ENCODE measurements at places on chromosomes 5 and 9. TPM values are rescaled to one million over a fixed set of nuclear protein-coding genes. Genes with fewer than 3 reads are reported as not detected.

ZNF462 gene
- not detected for polyA plus RNA-seq

DNA sequence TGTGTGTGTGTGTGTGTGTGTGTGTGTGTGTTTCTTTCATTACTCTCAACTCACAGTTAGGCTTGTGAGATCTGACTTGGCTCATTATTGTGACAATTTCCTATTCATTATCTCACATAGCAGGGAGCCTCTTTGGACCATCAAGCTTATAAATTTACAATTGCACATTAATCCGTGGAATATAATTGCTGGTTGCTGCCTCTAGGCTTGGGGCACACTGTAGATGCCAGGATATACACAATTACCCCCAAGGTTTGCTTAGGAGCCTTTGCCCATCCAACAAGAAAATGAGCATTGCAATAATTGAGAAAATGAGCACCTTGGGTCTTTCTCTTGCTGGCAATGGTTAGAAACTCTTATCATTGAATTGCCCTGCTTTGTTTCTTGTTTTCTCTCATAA is 161.6 kb upstream of the DMRTA1 start:
- no peak overlapping the region for H3K27ac ChIP-seq
- H3K27me3 ChIP-seq = no peaks in the 10 kb centered on the region
- H3K4me3 ChIP-seq = no peak overlapping the region
- no peaks in the 10 kb centered on the region for H3K36me3 ChIP-seq
- DNase-seq = no peak
- no peaks in the 10 kb centered on the region for H3K4me1 ChIP-seq

SH3TC2 gene
- polyA plus RNA-seq = 0.01 TPM

PCDHA1 gene
- polyA plus RNA-seq = not detected

INSYN2B gene
- polyA plus RNA-seq = not detected

PRR16 gene
- polyA plus RNA-seq = 0.56 TPM

DNA sequence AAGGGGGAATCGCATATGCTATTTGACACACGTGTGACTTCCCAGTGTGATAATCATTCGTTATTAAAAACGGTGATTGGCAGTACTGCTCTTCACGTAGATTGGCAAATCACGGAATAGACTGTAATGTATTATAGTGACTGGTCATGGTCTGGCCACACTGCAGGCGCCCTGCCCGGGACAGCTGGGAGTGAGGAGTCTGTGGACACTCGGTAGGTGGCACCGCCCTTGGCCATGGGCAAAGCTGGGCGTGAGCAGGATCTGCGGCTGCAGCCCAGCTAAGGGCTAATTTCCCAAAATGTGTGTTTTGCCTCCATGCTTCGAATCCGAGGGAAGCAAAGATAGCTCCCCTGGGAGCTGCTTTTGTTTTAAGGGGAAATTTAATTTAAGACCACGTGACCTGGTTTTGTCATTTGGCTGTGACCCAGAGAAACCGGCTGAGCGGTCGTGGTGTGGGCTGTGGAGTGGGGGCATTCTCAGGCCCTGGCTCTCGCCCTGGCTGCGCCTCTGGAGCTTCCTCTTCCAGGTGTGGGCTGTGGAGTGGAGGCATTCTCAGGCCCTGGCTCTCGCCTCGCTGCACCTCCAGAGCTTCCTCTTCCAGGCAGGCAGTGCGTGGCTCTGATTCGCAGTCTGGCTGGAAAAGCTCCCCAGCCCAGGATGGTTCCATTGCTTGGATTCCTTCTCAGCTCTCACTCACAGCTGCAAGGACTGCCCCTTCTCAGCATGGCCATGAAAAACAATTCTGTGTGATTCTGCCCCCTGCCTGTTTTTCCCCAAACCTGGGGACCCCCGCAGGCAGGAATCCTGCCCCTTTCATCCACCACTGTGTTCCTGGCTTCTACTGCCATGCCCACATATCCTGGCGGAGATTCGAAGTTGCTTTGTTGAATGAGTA is 131.1 kb downstream of the OLFM1 start:
- DNase-seq = no peak
- peaks cover 12% of the 10 kb centered on the region for H3K27me3 ChIP-seq

DNA sequence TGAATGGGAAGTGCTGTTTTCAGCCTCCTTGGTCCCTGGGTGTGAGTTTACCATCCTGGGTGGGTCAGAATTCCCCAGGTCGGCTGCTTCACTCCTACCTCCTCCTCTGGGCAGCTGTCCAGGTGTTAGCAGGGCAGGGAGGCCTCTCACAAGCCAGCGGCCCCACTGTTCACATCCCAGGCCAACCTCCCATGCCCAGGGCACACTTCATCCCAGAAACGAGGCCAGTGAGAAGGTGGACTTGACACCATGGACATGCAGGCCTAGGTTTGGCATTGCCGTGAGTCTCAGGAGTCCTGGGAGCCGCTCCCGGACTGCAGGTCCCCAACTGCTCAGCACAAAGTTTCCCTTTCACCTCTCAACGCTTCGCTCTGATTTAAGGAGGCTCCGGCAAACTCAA is 229.6 kb upstream of the IRX2 start:
- no peaks in the 10 kb centered on the region for H3K36me3 ChIP-seq
- H3K27me3 ChIP-seq = no peaks in the 10 kb centered on the region
- DNase-seq = no peak
- H3K4me1 ChIP-seq = no peaks in the 10 kb centered on the region
- H3K4me3 ChIP-seq = no peak overlapping the region
- H3K27ac ChIP-seq = no peak overlapping the region

NR5A1 gene
- not detected for polyA plus RNA-seq

HTR4 gene
- polyA plus RNA-seq = not detected

DNA sequence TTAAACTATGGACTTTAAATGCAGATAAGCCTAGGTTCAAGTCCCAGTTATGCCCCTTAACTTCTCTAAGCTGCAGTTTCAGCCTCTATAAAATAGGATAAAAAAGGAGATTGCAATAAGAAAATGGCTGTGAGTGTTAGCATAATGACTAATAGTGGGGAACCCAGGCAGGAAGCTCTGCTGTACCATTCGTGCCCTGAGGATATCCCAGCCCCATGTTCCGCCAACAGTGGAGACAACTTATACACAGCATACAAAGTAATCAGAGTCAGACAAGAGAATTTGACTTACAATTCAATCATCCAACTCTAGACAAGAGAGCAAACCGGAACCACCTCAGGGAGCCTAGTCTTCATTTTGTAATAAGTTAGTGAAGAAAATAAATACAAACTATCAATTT is 141.5 kb upstream of the FSTL4 start:
- DNase-seq = no peak
- peaks cover 5% of the 10 kb centered on the region for H3K27me3 ChIP-seq
- no peaks in the 10 kb centered on the region for H3K4me1 ChIP-seq

- no peak overlapping the region for H3K27ac ChIP-seq
- H3K4me3 ChIP-seq = no peak overlapping the region
- DNase-seq = no peak
- no peaks in the 10 kb centered on the region for H3K36me3 ChIP-seq
These were observed 33.8 kb upstream of the NEURL1B start for GRCh38 chr5:172607213-172607793.

DNA sequence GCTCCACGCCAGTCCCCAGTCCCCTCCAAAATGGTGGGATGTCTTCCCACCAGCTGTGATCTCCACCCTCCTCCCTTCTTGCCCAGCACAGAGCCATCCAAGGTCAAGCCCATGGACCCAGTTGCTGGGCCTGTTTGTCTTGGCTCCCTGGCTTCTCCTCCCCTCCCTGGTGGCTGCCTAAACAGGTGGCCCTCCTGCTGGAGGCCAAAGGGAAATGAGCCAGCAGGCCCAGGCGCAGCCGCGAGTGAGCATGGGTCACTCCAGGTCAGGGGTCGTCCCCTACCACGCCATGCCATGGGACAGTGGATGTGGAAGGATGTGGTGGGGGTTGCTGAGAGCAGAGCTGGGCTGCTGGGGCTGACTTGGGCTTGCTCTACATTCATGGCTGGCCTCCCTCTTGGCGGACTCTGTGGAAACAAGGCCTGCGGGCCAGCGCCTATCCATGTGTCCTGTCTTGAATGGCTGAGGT is 33.6 kb downstream of the COL15A1 start:
- peaks cover 6% of the 10 kb centered on the region for H3K4me1 ChIP-seq
- H3K36me3 ChIP-seq = no peaks in the 10 kb centered on the region
- peaks cover 16% of the 10 kb centered on the region for H3K27me3 ChIP-seq

GRCh38 chr5:101955891-101956290 is 340.2 kb downstream of the SLCO4C1 start:
- H3K27me3 ChIP-seq = no peaks in the 10 kb centered on the region
- no peak for DNase-seq
- H3K27ac ChIP-seq = no peak overlapping the region
- no peaks in the 10 kb centered on the region for H3K36me3 ChIP-seq

FOXD4L3 gene
- polyA plus RNA-seq = not detected

DNA sequence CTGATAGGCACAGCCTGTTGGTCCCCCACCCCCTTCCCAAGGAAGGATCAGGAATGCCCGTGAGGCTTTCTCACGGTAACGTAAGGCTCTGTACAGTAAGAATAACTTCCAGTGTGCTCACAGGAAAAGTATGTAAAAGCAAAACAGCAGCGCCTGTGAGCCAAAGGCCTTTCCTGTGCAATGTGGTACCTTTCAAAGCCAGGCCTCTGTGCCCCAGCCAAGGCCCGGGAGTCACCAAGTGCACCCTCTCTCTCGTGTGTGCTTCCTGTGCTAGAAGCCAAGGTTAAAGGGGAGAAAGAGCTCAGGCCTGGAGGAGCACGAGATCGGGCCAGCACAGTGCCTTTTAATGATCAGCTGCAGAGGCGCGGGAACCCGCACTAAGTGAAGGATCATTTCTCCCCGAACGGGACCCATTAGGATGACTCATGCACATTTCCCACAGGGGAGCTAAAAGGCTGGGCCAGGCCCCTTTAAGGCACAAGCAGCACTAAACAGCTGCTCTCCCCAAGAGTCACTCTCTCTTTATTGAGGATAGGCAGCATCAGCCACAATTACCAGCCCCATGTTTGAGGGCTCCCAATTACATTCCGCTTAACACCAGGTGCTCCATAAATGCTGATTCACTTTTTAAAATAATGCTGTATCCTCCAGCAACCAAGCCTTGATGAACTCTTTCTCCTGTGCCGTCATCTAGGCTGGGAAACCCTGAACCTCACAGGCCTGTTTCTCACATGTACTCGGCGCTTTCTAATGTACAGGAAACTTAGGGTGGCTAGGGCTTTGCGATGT is 42.8 kb downstream of the SHB start:
- no peak overlapping the region for H3K4me3 ChIP-seq
- no peaks in the 10 kb centered on the region for H3K27me3 ChIP-seq
- no peak overlapping the region for H3K27ac ChIP-seq
- DNase-seq = no peak
- no peaks in the 10 kb centered on the region for H3K36me3 ChIP-seq

DNA sequence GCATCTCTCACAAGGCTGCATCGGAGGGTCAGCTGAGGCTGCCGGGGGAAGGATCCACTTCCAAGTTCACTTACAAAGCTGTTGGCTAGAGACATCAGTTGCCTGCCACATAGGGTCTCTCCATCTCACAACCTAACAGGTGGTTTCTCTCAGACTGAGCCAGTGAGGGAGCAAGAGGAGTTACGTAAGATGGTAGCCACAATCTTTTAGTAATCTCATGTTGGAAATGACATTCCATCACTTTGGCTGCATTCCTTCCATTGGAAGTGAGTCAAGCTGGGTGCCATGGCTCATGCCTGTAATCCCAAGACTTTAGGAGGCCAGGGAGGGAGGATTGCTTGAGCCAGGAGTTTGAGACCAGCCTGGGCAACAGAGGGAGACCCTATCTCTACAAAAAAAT is 7.4 kb upstream of the GRK6 start:
- H3K36me3 ChIP-seq = no peaks in the 10 kb centered on the region
- H3K27ac ChIP-seq = peak overlapping the region; percentile 68
- H3K4me1 ChIP-seq = peaks cover 42% of the 10 kb centered on the region
- H3K4me3 ChIP-seq = no peak overlapping the region

DNA sequence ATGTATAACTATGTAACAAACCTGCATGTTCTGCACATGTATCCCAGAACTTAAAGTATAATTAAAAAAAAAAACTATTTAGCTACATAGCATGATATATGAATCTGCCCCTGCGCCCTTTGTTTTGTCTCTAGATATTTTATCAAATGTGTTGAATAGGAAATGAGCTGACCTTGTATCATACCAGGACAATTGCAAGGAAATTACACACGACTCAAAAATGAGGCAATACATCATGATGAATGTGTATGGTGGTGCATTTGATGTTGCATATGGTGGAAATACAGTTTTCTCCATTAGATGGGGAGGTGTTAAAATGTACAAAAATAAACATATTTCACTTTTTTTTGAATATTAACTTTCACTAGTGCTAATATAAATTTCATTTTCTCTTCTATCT is 28.6 kb upstream of the CEP78 start:
- no peaks in the 10 kb centered on the region for H3K36me3 ChIP-seq
- H3K27ac ChIP-seq = no peak overlapping the region
- no peak for DNase-seq
- no peak overlapping the region for H3K4me3 ChIP-seq
- no peaks in the 10 kb centered on the region for H3K27me3 ChIP-seq
- peaks cover 1% of the 10 kb centered on the region for H3K4me1 ChIP-seq

- H3K36me3 ChIP-seq = no peaks in the 10 kb centered on the region
- H3K4me3 ChIP-seq = no peak overlapping the region
- DNase-seq = no peak
These were observed 82.9 kb downstream of the YIPF5 start for GRCh38 chr5:144087576-144087975.

DNA sequence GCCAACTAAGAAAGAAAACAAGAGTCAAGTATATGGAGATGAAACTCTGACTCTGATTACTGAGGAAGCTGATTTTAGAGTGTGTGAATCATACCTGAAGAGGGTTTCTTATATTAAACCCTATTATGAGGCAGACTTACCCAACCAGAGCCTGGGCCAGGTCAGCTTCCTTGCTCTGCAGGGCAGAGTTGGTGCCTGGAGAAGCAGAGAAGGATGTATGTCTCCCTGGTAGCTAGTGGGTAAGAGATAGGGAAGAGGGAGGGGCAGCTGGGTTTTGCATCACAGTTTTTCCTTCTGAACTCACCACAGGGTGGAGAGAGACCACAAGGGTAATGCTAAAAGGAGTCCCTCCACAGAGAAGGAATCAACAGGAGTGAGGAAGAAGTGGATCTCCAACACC is 104.1 kb downstream of the CMYA5 start:
- no peak overlapping the region for H3K27ac ChIP-seq
- no peaks in the 10 kb centered on the region for H3K4me1 ChIP-seq
- no peaks in the 10 kb centered on the region for H3K27me3 ChIP-seq

DNA sequence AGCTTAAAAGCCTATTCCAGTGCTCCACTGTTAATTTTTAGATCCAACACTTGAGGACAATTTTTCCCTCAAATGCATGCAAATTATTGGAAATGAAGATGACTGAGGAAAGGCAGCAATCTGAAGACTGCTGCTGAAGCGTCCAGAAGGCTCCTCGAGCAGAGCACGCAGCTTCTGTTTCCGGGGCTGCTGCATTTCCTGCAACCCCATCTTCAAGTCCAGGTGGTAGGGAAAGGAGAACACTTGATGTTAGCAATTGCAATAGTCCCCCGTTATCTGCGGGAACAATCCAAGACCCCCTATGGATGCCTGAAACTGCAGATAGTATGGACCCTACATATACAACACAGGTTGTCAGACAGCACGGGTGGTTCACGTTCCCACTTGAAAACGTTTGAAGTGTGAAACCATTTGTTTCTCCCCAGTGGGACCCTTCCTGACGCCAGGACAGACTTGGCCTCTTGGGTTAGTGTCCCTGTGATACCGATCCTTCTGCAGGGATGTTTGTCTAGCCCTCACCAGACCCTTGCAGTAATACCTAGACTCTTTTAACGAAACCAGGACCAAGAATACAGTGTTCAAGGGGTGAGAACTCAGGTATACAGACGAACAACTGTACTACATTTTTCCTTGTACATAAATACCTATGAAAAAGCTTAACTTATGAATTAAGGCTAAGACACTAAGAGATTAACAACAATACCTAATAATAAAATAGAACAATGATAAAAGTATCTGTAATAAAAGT is 152.3 kb downstream of the HSD17B3 start:
- no peaks in the 10 kb centered on the region for H3K27me3 ChIP-seq
- no peak overlapping the region for H3K27ac ChIP-seq
- H3K36me3 ChIP-seq = no peaks in the 10 kb centered on the region
- peaks cover 39% of the 10 kb centered on the region for H3K4me1 ChIP-seq
- no peak overlapping the region for H3K4me3 ChIP-seq

All from CD14-positive monocyte (primary cell).